ENCODE measurements at places on chromosomes 13 and 19. TPM values are rescaled to one million over a fixed set of nuclear protein-coding genes. Genes with fewer than 3 reads are reported as not detected.

The TSKS gene
- 0.10 TPM for total RNA-seq

- DNase-seq: peak; percentile 16
These were observed 48.0 kb upstream of the ADGRE5 start for GRCh38 chr19:14333101-14333871.

- peak; percentile 33 for DNase-seq
These were observed 119.7 kb downstream of the LHFPL6 start for GRCh38 chr13:39483326-39483725.

GRCh38 chr19:40689339-40690049 lies 957 bp downstream of the NUMBL start:
- no peak for DNase-seq

The ZNF492 gene
- total RNA-seq: 0.61 TPM

- DNase-seq: peak; percentile 74
These were observed 1.7 kb downstream of the PRR12 start for GRCh38 chr19:49592486-49593232.

DNA sequence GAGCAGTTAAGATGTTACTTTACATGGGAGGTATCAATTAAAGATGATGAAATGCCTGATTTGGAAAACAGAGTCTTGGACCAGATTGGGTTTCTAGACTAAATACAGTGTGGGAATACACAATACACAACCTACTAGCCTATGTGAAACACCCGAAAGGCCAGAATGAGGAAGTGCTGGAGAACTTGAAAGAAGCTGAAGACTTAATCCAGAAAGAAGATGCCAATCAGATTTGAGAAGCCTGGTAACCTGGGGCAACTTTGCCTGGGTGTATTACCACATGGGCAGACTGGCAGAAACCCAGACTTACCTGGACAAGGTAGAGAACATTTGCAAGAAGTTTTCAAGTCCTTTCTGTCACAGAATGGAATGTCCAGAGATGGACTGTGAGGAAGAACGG lies 43.2 kb downstream of the N4BP2L1 start:
- DNase-seq: peak; percentile 8

The ZNF729 gene
- not detected for total RNA-seq

DNA sequence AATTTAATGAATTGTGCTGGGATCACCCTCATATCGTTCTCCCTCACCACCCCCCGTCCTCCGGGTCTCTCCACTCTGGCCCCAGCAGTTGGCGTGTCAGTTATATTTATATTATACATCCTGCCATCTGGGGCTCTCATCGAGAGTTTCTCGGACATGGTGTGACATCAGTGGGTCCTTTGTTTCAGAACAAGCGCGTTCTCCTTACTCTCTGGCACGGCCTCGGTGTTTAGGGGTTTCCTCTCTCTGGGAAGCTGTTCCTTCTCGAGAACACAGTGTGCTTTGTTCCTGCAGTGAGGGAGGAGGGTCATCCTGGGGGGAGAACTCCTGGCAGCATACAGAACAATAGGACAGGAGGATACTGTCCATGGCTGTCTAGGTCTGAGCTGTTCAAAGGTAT lies 9.8 kb upstream of the MCF2L start:
- DNase-seq: no peak
